ENCODE measurements at places on chromosomes 12 and 14.

DNA sequence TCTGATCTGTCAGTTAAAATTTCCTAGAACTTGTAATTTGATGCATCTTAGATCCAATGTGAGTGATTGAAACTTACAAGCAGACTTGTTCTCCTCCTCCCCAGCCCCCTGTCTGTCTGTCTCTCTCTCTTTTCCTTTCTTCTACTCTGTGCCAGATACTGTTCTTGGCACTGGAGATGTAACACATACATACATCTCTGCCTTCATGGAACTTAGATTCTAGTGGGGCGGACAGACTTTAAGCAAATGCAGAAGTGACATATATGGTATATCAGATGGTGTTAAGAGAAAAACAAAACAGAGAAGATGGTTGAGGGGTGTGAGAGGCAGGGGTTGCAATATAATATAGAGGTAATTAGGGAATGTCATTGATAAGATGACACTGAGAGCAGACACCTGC is 6.6 kb downstream of the CHST11 start:
- DNase-seq, result no peak

GRCh38 chr12:12812174-12812573 is 972 bp upstream of the DDX47 start:
- no peak for DNase-seq

DNA sequence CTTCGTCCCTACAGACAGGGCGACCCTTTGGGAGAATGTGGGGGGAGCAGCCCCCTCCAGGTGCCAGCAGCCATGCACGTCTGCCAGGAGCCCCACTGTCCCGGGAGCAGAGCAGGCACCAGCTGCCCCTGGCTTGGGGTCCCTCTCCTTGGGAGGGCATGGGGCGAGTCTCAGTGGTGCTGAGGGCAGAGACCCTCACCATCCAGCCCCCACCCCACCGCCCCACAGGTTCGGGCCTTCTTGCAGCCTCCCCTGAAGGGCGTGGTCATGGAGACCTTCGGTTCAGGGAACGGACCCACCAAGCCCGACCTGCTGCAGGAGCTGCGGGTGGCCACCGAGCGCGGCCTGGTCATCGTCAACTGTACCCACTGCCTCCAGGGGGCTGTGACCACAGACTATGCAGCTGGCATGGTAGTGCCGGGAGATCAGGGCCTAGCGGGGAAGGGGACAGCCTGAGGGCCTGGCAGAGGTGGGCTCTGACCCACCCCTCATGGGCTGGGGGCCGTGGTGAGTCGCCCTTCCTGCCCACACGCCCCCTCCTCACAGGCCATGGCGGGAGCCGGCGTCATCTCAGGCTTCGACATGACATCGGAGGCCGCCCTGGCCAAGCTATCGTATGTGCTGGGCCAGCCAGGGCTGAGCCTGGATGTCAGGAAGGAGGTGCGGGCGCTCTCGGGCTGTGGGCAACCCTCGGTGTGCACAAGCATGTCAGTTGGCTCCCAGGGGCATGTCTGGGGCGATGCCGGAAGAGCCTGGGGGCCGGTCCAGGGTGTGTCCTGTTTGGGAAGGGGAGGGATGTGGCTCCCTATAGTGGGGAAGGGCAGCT is 18.8 kb downstream of the ASPG start:
- DNase-seq, result no peak

- no peak for DNase-seq
These were observed 5.6 kb upstream of the SYNJ2BP start for GRCh38 chr14:70422538-70422937.

DNA sequence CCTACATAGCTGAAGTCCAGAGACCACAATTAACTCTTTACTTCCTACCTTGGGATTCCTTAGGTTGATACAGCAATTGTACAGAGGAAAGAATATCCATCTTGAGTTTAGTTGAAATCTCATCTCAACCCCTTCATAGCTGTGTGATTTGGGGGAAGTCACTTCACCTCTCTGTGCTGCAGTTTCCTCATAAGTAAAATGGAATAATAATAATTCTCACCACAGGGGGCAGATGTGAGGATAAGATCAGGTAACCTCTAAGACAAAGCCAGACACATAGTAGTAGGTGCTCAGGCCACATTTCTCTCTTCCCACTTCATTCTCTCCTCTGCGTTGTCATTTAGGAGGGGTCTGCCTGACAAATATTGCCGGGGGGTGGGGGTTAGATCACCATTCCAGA is 6.7 kb downstream of the FOXN4 start:
- DNase-seq, result peak; percentile 2

GRCh38 chr12:122182887-122183587 is at the start of gene LRRC43:
Gene LRRC43 (plus strand): TSS chr12:122183123. CDS start chr12:122183145, 22 bp downstream.
- peak; percentile 37 for DNase-seq

DNA sequence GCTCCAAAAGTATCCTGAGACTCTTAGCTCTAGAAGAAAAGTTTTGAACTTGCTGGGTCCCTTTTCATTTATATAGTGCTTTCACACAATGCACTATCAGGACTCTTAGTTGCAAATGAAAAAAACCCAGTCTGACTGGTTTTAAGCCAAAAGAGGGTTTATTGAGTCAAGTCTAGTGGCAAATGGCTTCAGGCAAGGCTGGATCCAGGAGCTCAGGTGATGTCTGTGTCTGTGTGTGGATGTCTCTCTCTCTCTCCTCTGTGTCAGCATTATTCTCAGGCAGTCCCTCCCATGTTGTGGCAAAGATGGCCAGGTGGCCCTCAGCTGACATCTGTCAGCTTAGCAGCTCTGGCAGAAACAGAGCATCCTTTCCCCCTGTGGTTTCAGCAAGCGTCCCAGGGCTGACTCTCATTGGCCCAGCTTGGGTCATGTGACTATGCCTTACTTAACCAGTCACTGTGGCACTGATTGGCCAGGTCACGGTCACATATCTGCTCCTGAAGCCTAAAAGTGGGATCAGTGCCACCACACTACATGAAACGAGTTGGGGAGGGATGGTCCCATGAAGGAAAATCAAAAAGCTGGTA is 6.2 kb downstream of the TMEM120B start:
- DNase-seq, result no peak

DNA sequence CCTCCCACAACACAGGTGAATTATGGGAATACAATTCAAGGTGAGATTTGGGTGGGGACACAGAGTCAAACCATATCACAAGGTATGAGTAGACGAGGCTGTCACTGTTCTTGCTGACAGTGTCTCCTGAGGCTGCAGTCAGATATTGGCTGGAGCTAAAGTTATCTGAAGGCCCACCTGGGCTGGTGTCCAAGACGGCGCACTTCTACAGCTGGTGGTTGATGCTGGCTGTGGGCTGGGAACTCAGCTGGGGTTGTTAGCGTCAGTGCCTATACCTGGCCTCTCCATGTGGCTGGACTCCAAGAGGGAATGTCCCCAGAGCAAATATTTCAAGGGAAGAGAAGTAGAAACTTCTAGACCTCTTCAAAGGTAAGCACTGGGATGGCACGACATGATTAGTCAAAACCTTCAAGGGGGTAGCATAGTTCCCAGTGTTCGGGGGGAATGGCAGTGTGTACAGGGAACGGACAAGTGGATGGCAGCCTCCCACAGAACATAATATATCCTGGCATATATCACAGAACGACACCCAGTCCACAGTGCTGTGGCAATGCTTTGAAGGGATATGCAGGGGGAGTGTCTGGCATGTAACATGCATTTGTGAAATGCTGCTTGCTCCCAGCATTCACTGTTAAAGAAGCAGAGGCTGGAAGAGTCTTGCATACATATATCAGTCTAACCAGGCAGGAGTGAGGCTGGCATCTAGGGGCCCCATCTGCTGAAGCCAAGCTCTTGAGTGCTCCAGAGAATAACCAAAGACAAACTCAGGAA is 126.7 kb upstream of the RFLNA start:
- DNase-seq, result no peak

- no peak for DNase-seq
These were observed 261.2 kb downstream of the EGLN3 start for GRCh38 chr14:33689680-33690079.

DNA sequence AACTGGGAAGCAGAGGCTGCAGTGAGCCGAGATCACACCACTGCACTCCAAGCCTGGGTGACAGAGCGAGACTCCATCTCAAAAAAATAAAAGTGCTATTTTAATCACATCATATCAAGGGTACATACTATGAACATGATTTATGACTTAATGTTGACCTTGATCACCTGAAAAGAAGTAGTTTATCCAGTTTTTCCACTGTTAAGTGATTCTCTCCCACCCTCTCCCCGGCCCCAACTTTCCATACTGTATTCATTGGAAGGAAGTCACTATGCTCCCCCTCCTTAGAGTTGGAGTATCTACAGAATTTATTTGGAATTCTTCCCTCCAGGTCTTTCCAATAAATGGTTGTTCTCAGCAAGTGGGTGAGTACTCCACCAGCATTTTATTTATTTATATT is 3.0 kb upstream of the PRMT5 start:
- no peak for DNase-seq

DNA sequence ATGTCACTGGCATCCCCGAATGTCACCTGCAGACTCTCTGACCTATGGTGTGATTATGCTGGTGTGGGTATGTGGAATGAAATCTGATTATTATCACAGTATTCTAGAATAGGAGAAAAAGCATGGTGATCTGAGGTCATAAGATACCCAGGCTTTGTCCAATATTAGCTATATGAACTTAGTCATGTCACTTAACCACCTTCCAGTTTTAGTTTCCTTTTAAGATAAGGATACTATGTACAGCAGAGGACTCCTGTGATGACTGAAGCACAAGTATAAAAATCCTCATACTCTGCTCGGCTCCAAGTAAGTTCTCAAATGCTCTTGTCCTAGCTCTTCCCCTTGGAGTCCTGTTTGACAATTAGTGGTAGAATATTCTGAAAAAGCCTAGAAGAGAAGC is 2.8 kb downstream of the GNS start:
- DNase-seq, result peak; percentile 87

- no peak for DNase-seq
These were observed 219.1 kb downstream of the PHLDA1 start for GRCh38 chr12:75812271-75813018.

- DNase-seq, result peak; percentile 100
These were observed at the start of gene HSP90B1 for GRCh38 chr12:103930034-103930786. Gene HSP90B1 (plus strand): TSS chr12:103930410. CDS start chr12:103930516, 106 bp downstream.

- DNase-seq, result no peak
These were observed 29.4 kb downstream of the SYNE3 start for GRCh38 chr14:95486875-95487668.

DNA sequence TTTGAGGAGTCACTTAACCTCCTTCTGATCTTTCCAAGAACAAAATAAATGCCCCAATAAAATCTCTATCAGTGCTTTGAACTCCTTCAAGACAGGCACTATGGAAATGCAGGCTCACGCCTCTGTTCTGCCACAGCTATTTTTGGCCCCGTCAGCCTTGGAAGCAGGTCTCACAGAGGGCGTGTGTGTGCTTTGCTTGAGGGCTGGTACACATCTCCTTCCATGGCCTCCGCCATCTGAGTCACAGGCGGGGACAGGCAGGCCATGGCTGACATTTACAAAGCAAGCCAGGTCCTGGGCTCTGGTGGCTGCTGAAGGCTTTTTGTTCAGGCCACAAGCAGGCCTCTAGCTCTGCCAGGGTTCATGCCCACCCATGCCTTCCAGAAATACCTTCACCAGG is 16.0 kb downstream of the PRIMA1 start:
- no peak for DNase-seq

DNA sequence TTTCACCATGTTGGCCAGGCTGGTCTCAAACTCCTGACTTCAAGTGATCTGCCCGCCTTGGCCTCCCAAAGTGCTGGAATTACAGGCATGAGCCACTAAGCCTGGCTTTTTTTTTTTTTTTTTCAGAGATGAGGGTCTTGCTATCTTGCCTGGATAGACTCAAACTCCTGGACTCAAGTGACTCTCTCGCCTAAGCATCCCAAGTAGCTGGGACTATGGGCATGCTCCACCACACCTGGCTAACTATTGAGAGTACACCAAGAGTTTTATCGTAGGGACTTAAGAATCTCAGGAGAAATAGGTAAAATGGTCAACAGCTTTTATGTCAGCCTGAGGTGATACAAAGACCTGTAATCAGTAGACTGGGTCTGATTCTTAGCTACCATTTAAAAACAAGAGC is 31.2 kb upstream of the SIX1 start:
- no peak for DNase-seq

- DNase-seq, result peak; percentile 68
These were observed 92.7 kb downstream of the LRRC74A start for GRCh38 chr14:76918782-76919394.

GRCh38 chr12:115251727-115252126 is 567.8 kb upstream of the TBX3 start:
- DNase-seq, result no peak

DNA sequence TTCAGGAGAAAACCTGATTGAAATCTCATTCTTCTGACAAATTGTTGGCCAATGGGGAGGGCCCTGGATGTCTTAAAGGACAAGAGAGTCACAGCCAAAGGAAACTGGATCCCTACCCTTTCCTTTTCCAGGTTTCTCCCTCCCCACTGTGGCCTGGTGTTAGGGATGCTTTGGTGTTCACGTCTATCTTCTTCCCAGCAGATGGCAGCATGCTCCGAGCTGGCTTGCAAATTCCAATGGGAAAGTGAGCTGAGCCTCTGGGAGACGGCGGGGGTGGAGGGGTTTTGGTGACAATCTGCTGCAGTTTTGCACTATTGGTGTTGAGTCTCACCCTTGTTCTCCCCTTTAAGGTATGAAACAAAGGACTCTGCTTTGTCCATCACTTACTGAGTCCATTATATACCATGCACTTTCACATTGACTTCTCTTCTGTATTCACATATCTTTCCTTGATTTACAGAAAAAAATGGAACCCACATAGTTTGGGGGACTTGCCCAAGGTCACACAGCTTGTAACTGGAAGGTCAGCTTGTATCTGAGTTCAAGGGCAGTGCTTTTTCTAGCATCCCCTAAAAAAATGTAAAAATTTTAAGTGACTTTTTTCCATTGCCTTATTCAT is 39.3 kb downstream of the CCDC177 start:
- peak; percentile 21 for DNase-seq

GRCh38 chr12:130858084-130858483 is 13.8 kb upstream of the RAN start:
- DNase-seq, result no peak

GRCh38 chr14:58272588-58273372 is 25.6 kb upstream of the ARID4A start:
- no peak for DNase-seq

DNA sequence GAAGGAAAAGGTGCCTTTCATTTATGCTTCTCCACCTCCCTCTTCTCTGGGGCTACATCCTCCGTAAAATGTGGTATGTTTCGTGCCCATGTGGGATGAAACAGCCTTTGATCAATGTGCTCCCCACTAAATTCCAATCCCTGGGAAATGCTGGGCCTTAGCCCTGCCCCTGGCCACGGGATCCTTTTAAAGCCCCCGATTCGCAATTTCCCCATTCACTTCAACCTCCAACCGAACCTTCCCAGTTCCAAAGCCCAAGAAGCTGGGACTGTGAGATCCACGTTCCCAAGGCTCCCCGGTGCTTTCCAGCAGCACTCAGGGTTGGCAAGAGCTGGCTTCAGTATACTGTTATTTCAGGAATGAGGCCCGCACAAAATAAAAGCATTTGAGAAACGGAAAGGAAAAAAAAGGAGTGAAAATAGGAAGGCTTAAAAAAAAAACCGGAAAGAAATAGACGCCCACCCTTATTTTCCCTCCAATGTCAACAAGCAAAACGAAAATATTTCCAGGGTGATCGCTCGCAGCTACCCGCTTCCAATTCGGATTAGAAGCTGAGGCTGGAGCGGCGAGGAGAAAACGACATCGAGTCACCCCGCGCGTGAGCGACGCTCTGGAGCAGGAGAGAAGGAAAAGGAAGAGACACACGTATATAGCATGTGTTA is 1.3 kb upstream of the FOXG1 start:
- DNase-seq, result no peak
